Foreskin melanocyte (primary cell): ENCODE measurements at places on chromosomes 3 and 15.
A peak's percentile ranks its signal among the peaks of the same experiment; 100 is the strongest.

GRCh38 chr3:126121632-126122031, 37.7 kb upstream of the SLC41A3 start:
- DNase-seq: no peak

DNA sequence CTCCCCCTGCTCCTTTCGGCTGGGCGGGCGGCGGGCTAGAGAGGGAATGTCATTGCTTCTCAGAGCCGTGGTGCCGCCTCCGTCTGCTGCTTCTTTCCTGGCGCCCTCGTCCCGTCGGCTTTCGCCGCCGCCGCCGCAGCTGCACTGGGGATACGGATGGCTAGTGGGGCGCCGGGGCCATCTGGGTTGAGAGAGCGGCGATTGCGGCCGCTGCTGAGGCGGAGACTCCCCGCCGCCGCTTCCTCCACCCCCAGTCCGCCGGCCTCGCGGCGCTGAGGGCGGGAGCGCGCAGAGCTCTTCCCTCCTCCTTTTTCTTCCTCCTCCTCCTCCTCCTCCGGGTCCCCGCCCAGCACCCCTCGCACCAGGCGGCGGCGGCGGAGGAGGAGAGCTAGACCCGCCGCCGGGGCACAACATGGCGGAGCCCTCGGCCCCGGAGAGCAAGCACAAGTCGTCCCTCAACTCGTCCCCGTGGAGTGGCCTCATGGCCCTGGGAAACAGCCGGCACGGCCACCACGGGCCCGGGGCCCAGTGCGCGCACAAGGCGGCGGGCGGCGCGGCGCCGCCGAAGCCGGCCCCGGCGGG, at the start of gene STT3B:
TSS of gene STT3B (plus strand) at position 339 of the 582 bp plus-strand sequence. CDS start at position 413, 74 bp downstream.
- DNase-seq: no peak

GRCh38 chr3:19147905-19148767, at the start of gene KCNH8:
Gene KCNH8 (plus strand): TSS chr3:19148510. CDS start chr3:19148720, 210 bp downstream.
- peak; percentile 31 for DNase-seq

- DNase-seq: no peak
These were observed 624.3 kb upstream of the EPHA6 start for GRCh38 chr3:96190024-96190616.

DNA sequence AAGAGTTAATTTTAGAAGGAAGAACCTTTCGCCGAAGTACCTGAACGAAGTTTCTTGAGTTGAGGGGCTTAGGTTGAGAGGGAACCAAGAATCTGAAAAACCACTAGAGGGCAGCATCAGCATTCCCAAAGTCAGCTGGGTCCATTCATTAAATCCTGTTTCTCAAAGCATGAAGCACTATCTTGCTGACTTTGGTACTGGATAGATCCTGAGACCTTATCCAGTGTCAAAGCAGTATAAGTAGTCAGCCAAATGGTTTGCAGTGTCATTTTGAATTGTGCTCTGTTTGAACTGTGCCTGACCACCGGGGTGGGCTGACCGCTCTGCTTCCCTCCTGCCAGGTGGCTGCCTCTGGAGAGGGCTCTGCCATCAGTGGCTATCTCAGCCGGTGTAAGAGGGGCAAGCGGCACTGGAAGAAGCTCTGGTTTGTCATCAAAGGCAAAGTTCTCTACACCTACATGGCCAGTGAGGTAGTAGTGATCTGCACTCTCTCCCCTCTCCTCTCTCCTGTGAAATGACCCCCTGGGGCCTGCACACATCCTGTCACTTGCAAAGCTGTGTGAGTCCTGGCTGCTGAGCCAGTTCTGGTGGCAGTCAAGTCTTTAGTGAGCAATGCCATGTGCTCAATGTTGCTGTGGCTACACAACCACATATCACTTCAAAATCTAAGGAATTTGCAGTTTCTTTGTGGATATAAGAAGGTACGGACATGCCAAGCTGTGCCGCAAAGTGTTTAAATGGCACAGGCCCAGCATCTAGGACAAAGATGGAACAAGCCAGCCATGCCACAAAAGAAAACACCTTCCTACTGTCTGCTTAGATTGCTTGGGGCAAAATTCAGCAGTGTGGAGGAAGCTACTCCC, 21.4 kb upstream of the NR2C2 start:
- DNase-seq: peak; percentile 59

DNA sequence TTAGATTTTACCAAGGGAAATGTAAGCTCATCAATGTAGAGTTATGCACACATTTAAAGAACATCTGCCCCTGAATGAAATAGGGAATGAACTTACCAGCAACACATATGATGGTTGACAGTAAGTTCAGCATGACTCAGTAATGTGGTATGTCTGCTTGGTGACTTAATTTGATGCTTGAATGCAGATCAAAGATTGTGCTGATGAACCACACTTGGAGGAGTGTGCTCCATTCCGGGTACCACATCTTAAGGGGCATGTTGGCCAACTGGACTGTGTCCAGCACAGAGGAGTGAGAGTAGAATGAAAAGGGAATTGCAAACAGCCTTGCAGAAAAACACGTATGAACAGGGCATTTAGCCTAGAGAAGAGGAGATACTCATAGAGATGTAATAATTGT, 171.0 kb upstream of the RARB start:
- no peak for DNase-seq

DNA sequence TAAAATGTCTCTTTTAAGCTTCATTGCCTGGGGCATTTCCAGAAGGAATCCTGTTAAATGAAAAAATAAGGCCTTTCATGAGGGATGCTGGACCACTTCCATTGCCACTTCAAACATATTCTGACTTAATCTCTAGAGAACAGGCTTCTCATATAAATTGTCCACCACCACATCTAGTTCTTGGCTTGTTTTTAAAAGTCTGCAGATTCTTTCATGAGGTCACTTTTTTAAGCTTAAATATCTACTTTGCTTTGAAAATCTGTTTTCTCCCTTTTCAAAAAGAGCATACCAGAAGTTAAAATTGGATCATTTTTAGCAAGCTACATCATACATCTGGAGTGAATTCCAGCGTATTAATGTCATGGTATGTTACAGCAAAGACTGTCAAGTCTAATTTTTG, 131.6 kb downstream of the C3orf70 start:
- DNase-seq: no peak

GRCh38 chr15:77627067-77627466, 5.6 kb downstream of the LINGO1 start:
- DNase-seq: no peak

- peak; percentile 90 for DNase-seq
These were observed 205.9 kb upstream of the IGF1R start for GRCh38 chr15:98442379-98442833.

- peak; percentile 79 for DNase-seq
These were observed 436.1 kb downstream of the CHL1 start for GRCh38 chr3:632571-633170.
